ENCODE measurements at places on chromosomes 1 and 21.
A peak's percentile ranks its signal among the peaks of the same experiment; 100 is the strongest.

GRCh38 chr1:119294722-119295121 lies 73.9 kb upstream of the HAO2 start:
- no peak for DNase-seq

- no peak for DNase-seq
These were observed 86.1 kb downstream of the BACH1 start for GRCh38 chr21:29384683-29385359.

- DNase-seq, result no peak
These were observed 9.9 kb upstream of the CAP1 start for GRCh38 chr1:40030528-40031135.

DNA sequence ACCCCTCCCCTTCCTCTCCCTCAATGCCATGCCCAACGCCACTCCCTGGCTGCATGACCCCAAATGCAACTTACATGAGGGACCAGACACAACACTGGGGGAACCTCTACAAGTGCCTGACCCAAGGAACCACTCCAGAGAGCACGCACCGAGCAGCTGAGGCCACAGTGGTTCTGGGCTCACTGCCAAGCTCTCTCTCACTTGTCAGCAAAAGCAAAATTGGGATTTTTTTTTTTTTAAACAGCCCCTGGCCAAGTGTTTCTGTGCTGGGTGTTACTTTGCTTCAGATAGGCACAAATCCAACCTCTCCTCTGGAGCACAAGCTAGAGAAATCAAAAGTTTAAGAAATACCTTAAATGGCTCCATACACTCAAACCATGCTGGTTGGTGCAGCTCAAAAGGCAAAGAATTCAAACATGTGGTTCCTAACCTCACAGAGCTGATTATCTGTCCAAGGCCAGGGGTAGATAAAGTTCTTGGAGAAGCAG lies 363.0 kb downstream of the SETD4 start:
- DNase-seq, result peak; percentile 29

- DNase-seq, result no peak
These were observed 210.7 kb upstream of the EDN2 start for GRCh38 chr1:41695118-41695745.

DNA sequence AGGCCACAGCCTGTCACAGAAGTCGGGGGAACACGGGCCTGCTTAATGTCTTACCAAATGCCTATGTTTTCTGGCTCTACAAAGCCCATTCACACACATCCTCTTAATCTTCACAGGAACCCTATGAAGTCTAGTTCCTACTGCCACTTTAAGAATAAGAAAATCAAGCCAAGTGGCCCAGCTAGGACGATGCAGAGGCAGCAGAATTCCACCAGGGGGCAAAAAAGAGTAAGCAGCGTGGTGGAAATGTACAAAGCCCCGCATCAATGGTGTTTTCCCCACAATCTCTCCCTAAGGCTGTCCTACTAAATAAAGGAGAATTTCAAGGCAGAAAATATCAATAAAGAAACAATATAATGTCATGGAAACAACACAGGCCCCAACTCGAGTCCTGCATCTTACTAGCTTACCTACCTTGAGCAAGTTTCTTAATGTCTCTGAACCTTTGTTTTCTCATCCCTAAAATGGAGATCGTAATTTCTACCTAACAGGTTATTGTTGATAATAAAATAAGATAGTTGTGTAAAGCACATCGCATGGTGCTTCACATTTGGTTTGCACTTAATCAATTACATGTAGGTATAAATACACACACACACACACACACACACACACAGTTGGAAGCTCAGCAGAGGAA lies 21.4 kb downstream of the SEC16B start:
- peak; percentile 52 for DNase-seq

GRCh38 chr1:94345148-94345721 lies 73.0 kb upstream of the ABCD3 start:
- DNase-seq, result no peak

DNA sequence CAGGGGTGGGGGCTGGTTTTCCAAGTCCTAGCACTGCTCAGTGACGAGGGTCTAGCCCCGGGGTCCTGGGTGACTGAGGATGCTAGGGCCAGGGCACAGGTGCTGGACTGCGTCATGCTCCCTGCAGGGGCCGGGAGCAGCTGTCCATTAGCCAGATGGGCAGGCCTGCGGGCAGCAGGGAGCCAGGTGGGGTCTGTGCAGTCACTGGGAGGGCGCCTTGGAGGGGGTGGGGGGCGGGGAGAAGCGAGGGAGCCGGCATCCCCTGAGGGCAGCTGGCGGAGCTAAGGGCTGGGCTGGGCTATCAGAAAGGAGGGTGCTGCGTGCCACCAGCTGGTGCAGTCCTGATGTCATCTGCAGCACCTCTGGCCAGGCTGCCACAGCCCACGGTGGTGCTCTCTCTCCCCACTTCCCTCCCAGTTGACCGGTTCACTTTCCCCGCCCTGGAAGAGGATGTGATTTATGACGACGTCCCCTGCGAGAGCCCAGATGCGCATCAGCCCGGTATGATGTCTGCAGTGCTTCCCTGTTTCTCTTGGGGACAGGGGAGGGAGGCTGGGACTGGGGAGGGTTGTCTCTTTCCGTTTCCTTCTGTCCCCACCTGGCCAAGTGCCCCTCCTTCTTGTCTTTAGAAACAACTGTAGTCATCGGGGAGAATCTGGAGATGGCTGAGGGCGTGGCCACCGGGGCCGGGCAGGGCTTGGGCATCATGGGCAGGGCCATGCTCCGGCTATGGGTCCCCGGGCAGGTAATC lies 63.8 kb downstream of the ARHGEF10L start:
- no peak for DNase-seq

DNA sequence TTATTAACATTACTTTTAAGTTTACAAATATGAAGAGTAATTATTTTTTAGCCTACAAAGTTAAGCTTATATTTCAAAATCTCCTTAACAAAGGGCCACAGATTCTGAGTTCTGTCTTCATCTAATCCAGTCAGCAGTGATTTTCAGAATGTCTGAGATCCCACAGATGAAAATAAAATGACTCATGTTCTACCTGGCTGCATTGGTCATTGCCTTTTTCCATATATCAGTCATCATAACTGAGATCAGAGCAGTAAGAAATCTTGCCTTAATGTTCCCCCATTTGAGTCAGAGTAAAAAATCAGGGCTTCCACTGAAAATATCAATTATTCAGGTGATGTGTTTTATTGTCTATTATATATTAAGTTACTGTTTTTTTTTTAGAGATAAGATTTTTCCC lies 416.1 kb downstream of the MRPL39 start:
- no peak for DNase-seq

GRCh38 chr1:197912739-197913494 lies 4.3 kb upstream of the LHX9 start:
- no peak for DNase-seq

- no peak for DNase-seq
These were observed 14.6 kb upstream of the TTC4 start for GRCh38 chr1:54701066-54701465.

DNA sequence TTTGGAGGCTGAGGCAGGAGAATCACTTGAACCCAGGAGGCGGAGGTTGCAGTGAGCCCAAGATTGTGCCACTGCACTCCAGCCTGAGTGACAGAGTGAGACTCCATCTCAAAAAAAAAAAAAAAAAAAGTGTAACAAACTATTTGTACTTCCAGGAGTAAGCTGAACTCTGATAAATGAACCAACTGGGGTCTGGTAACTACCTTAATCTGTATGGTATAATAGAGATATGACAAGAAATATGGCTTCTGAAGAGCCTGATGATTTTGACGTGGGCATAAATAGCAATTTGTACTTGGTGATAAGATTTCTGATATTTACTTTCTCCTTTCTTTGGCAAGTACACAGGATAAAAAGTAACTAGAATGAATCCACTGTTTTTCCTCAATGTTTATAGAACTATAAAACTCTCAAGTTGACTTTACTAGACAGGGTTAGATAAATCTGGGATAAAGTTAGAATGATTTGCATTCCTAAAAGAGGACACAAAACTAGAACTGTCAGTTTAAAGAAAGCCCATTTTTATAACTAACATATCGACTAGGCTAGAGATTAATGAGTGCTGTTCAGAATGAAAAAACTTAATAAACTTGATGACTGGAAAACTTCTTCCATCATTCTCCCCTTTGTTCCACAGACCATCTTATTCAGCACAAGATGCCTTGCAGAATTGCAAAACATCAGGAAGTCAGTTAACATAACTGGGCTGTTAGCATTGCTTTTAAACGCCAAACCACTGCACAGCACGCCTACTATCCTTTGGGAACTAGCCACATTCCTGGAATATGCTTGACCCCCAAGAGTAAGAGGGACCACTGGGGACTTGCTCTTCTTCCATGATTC lies 51.5 kb upstream of the EDARADD start:
- no peak for DNase-seq

DNA sequence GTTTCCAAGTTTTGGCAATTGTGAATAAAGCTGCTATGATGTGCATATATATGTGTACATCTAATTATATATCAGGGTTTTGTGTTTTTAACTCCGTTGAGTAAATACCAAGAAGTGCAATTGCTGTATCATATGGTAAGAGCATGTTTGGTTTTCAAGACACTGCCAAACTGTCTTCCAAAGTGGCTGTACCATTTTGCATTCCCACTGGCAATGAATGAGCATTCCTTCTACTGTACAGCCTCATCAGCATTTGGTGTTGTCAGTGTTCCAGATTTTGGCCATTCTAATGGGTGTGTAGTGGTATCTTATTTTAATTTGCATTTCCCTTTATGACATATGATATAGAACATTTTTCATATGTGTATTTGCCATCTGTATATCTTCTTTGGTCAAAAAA lies 246.3 kb downstream of the USH2A start:
- no peak for DNase-seq

GRCh38 chr1:6738987-6739676 lies 37.5 kb upstream of the DNAJC11 start:
- no peak for DNase-seq

- DNase-seq, result no peak
These were observed 68.9 kb downstream of the TENT5C start for GRCh38 chr1:117674521-117675400.

GRCh38 chr1:107963601-107964335 lies 1.2 kb downstream of the VAV3 start:
- DNase-seq, result no peak

DNA sequence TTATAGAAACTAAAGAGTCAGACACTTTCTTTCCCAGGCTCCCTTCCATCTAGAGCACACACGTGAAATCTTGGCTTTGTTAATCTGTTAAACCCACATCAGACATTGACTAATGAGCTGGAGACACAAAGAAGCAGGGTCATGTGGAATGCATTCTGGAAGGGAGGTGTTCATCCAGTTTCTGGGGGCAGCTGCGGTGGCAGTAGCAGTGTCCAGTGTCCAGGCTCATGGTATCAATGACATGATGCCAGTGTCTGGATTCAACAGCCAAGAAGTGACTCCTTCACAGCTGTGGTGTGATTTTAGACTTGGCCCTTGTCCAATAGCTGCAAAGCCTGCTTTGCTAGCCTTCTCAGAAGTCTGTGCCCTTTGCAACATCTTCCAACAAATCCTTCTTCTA lies 95.2 kb downstream of the NTPCR start:
- no peak for DNase-seq

- DNase-seq, result no peak
These were observed 6.2 kb downstream of the CSRP1 start for GRCh38 chr1:201500670-201501120.

DNA sequence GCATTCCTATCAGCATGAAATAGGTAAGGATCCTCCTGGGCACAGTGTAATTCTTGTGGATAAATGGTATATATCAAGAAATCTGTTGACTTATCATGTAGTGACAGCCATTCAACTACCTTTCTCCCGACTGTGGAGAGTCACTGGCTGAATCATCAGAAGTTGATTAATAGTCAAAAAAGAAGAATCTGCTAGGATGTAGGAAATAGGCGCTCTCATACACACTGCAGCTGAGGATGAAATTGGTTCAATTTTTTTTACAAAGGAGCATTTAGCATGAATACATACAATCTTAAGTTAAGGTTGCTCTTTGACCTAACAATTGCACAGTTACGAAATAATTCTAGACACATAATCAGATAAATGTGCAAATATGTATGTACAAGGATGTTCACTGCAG lies 486.8 kb downstream of the ADGRL2 start:
- no peak for DNase-seq

DNA sequence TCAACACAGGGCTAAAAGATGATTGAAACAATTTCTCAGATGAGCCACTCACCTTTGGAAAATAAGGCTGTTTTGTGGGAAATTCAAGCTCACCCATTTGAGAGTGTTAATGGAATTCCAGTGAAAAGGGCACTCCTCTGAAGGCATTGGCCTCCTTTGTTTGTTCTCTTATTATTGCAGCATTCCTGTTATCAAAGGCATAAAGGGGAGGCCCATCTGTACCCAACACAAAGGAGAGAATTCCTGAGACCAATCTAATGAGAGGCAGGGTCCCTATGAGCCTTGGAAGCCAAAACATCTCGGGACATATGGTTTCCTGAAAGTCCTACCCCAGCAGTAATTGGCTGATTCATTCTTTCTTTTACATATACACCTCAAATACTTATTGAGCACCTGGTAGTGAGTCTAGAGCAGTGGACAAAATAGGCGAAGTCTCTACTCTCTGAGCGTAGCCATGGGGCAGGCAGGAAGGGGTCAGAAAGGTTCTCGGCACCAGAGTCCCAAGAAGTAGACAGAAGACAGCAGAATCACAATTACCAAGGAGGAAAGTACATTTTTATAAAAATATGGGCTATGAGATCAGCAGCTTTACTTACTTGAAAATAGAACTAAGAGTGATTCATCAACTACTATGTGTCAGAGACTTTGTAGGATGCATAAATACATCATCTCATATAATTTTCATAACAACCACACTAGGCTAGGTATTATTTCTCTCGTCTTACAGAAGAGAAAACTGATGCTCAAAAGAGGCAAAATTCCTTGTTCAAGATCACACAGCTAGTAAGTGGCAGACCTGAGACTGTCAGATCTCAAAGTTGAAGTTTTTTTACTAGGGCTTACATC lies 218.7 kb downstream of the DAB1 start:
- DNase-seq, result no peak

DNA sequence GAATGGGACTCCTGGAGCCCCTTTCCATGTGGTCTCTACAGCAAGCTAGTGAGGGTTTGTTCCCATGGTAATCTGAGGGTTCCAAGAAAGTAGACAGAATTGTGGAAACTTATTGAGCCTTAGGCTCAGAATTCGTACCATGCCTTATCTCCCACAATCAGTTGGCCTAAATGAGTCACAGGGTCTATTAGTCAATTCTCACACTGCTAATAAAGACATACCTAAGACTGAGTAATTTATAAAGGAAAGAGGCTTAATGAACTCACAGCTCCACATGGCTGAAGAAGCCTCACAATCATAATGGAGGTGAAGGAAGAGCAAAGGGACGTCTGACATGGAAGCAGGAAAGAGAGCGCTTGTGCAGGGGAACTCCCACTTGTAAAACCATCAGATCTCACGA lies 106.6 kb upstream of the CXADR start:
- no peak for DNase-seq

GRCh38 chr1:160884579-160884978 lies 401 bp downstream of the ITLN1 start:
- DNase-seq, result no peak

DNA sequence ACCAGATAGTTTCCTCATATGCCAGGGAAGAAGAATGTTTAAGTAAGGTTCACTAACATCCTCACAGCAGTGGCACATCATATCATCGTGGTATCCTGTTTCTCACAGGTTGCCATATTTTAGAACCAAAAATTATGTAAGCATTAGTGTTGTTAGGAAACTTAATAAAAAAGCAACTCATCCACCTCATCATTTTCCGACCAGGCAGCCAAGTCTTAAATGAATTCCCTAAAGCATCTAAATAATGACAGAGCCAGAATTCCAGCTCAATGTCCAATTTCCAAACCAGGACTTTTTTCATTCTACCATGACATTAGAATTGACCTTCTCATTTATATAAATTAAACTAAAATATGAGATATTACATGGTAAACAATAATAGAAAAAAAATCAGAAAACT lies 272.7 kb downstream of the NTNG1 start:
- DNase-seq, result no peak
